ENCODE measurements at places on chromosomes 1 and 21. TPM values are rescaled to one million over a fixed set of nuclear protein-coding genes. Genes with fewer than 3 reads are reported as not detected.

COL9A2 gene
- total RNA-seq: 5.5 TPM

C1orf185 gene
- not detected for total RNA-seq

KCNK1 gene
- total RNA-seq: 1.4 TPM

DLGAP3 gene
- 0.82 TPM for total RNA-seq

DNA sequence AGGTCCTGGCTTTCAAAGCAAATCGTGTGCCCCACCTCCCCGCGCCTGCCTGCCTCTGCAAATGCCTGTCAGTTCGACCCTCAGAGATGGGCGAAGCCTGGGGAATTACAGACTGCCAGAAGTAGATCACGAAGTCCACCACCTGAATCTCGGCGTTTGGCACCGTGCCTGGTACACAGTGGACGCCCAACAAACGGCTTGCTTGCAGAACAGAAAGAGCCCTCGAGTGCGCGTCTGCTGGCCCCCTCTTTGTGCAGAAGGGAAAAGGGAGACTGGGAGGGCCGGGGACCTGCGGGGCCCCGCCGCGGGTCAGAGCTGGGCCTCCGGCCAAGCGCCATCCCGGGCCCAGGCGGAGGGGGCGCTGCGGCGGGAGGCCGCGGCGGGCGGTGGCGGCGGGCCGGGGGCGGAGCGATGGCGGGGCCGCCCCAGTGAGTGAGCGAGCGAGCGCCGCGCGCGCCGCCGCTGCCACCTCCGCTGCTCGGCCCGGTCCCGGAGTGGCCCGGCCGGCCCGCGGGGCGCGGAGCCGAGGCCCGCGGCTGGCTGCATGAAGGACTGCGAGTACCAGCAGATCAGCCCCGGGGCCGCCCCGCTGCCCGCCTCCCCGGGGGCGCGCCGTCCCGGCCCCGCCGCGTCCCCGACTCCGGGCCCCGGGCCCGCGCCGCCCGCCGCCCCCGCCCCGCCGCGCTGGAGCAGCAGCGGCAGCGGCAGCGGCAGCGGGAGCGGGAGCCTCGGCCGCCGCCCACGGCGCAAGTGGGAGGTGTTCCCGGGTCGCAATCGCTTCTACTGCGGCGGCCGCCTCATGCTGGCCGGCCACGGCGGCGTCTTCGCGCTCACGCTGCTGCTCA lies at the start of gene ZDHHC18:
Gene ZDHHC18 (plus strand): TSS at position 428 of the 845 bp plus-strand sequence. CDS start 117 bp downstream, at position 545.
- peak within 1 kb of the TSS; percentile 74 for H3K4me3 ChIP-seq
- peak within 1 kb of the TSS; percentile 77 for H3K27ac ChIP-seq
- H3K4me1 ChIP-seq: peaks cover 48% of the 10 kb centered on the region
- no peaks in the 10 kb centered on the region for H3K36me3 ChIP-seq
- peak; percentile 68 for DNase-seq
- no peaks in the 10 kb centered on the region for H3K27me3 ChIP-seq

DNA sequence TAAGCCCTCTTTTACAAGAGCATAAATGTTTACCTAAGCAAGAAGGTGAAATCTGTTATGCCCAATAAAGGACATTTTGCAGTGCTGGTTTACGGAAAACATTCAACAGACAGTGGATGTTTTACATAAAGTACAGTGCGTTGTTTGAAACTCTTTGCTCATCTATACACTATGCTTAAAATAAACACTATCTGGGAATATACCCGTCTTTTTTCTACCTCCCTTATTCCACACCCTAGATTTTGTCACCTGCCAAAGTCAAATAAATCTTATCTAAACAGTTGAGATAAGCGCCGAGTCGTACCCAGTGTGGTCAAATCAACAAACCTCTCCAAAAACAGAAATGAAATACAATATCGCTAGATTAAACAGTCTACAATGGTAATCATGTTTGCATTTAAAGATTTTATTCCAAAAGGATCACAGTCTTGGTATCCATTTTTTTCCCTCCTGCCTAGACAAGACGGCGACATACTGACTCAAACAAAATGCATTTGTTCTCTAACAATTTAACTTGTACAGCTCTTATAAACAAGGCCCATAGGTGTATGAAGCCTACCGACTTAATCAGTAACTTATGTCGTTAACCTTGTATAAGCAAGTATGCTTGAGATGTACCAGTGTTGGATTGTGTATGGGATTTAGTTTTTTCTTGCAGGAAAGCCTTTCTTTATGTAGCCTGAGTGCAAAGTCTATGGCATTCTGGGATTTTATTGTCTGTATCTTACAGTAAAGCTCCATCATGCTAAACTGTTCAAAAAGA lies 189.1 kb downstream of the FMN2 start:
- no peaks in the 10 kb centered on the region for H3K36me3 ChIP-seq
- DNase-seq: no peak
- no peaks in the 10 kb centered on the region for H3K27me3 ChIP-seq
- H3K27ac ChIP-seq: no peak overlapping the region
- H3K4me3 ChIP-seq: no peak overlapping the region

DNA sequence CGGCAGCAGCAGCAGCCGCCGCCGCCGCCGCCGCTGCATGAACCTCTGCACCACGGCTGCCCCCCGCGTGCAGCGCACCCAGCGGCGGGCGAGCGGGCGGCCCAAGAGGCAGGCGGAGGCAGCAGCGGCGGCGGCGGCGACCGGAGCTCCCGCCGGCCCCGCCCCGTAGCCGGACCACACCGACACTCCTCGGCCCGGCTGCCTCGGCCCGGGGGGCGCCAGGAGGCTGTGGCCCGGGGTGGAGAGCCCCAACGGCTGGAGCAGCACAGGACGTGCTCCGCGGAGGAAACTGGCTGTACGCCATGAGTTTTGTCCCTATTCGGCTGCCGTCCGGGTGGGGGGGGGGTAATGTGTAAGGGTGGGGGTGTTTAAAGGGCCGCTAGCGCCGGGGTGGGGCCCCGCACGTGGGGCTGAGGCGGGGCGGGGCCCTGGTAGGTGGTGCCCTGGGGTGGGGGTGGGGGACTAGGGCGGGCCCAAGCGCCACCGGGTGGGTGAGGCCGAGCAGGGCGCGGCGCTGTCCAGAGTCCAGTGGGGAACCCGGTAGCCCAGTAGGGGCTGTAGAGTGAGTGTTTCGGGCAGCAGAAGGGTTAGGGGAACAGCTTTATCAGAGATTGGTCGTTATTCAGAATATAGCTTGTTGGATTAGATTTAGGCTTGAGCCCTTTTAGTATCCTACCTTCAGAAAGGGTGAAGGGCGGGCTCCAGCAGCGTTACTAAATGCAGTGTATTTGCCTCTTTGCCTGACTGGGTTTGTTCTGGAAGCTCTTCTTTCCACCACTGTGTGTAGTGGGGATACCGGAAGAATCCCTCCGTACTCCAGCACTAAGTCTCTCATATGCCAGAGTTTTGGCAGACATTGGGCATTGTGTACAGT lies at the start of gene FAM78B:
Gene FAM78B (minus strand): TSS at position 304 of the 874 bp plus-strand sequence. CDS start 753 bp downstream, outside the sequence.
- no peaks in the 10 kb centered on the region for H3K36me3 ChIP-seq
- no peaks in the 10 kb centered on the region for H3K4me1 ChIP-seq
- no peaks in the 10 kb centered on the region for H3K27me3 ChIP-seq
- no peak within 1 kb of the TSS for H3K27ac ChIP-seq
